ENCODE measurements at places on chromosomes 13 and 19. TPM values are rescaled to one million over a fixed set of nuclear protein-coding genes. Genes with fewer than 3 reads are reported as not detected.
A peak's percentile ranks its signal among the peaks of the same experiment; 100 is the strongest.

DNA sequence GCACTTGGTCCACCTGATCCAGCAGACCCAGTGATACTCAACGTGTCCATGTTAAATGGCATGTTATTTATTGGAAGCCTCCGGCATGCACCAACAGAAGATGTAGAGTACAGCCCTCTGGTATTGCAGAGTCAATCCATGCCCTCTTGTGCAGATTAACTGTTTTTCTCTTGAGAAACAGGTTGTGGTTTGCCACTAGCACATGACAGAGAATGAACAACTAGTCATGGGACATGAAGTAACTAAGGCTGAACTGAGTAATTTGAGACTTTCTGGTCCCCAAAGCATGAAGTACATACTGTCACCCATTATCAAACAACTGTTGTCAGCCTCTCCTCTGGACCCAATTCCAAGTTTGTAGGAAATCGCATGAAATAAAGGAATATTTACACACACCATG, 3.2 kb downstream of the ZNF562 start:
- no peak for DNase-seq

DNA sequence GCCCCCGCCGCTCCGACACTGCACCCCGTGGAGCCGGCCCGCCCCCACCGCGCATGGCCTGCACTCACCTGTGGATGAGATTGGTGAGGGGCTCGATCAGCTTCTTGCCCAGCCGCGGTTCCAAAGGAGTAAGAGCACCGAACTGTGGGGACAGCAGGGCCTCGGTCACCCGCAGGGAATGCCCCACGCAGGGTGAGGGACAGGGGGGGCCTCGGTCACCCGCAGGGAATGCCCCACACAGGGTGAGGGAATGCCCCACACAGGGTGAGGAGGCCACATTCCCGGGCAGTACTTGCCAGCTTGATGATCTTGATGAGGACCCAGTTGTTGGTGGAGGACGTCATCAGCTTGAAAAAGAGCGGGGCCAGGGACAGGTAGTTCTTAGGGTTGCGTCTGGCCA, 22.3 kb downstream of the AP3D1 start:
- DNase-seq: no peak

DNA sequence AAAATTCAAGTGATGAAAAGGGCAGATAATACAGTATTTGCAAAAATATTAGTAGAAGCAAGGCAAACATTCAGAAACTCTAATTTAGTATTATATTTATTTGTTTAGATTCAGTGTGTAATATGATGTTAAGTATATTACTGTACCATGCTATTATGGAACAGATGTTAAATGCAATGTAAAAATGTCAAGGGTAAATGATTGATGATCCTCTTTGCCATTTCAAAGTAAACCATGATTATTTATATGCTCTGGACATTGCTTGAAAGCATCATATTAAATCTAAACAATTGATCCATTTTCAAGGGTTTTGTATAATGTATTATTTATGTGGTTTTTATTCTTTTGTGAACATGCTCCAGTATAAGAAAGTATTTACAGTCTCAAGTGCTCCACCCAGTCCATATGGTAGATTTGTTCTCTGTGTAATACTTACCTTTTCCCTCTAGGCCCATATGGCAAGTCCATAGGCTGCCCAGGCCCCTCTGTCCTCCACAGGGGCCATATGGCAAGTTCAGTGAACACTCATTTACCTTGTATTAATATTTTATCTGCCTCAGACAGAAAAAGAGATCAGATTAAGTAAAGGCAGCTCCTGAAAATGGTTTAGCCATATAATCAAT, 353.5 kb downstream of the DACH1 start:
- DNase-seq: no peak

GRCh38 chr13:68099631-68100030, 869.5 kb upstream of the PCDH9 start:
- peak; percentile 77 for DNase-seq

DNA sequence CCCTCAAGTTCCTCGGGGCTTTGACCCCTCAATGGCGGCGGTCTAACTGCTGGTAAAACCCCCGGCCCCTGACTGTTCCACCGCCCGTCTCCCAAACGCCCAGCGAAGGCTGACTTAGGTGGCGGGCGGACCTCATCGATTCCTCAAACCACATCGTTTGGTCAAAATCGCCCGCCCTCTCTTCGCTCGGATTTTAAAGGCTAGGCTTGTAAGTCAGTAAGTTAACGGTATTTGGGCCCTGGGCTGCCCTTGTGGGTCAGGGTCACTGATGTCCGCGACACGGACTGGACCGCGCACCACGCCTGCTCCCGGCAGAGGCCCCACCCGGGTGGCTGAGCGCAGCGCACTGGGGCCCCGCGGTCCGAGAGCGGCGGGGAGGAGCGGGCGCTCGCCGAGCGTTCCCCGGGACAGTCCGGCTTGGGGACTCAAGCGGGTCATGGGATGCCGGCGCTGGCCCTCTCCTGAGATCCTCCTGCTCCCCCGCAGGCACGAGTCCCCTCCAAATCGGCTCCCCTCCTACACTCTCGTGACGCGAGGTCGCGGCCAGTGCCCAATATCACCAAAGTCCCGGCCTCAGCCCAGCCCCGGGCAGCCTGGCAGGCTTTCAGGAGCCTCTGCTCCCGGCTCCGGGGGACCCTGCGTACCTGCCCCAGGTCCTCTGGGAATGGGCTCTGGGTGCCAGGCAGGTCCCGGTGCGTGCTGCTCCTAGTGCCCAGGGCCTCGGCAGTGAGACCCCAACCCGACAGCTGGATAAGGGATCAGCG, 1.0 kb downstream of the FLT1 start:
- DNase-seq: no peak

- DNase-seq: peak; percentile 8
Measured at GRCh38 chr19:56309511-56310185, 5.0 kb downstream of the ZSCAN5A start.

GRCh38 chr19:6739883-6740588, 556 bp downstream of the TRIP10 start:
- no peak for DNase-seq

GRCh38 chr19:28023064-28023463, 1189.9 kb downstream of the UQCRFS1 start:
- peak; percentile 97 for DNase-seq

DNA sequence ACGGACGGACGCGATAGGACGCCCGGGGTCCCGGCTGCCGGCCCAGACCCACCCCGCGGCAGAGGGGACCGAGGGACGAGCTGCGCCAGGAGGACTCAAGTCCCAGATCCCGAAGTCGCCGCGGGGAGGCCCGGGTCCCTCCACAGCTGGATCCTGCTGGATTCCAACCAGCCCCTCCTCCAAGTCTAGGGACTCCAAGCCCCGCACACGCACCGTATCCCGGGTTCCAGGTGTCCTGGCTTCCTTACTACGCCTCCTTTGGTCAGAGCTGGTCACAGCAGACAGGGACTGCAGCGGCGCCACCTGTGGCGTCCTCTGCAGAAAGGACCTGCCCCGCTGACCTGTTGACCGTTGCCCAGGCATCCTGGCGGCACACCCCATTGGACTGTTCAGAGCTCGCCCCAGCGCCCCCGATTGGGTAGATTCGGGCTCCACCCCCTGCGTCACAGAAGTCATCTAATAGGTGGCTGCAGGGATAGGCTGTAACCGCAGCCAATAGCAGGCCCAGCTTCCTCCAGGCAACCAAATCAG, 29.0 kb upstream of the ZNF709 start:
- DNase-seq: no peak

- DNase-seq: no peak
Measured at GRCh38 chr13:113076681-113077401, 28.8 kb upstream of the F7 start.

DNA sequence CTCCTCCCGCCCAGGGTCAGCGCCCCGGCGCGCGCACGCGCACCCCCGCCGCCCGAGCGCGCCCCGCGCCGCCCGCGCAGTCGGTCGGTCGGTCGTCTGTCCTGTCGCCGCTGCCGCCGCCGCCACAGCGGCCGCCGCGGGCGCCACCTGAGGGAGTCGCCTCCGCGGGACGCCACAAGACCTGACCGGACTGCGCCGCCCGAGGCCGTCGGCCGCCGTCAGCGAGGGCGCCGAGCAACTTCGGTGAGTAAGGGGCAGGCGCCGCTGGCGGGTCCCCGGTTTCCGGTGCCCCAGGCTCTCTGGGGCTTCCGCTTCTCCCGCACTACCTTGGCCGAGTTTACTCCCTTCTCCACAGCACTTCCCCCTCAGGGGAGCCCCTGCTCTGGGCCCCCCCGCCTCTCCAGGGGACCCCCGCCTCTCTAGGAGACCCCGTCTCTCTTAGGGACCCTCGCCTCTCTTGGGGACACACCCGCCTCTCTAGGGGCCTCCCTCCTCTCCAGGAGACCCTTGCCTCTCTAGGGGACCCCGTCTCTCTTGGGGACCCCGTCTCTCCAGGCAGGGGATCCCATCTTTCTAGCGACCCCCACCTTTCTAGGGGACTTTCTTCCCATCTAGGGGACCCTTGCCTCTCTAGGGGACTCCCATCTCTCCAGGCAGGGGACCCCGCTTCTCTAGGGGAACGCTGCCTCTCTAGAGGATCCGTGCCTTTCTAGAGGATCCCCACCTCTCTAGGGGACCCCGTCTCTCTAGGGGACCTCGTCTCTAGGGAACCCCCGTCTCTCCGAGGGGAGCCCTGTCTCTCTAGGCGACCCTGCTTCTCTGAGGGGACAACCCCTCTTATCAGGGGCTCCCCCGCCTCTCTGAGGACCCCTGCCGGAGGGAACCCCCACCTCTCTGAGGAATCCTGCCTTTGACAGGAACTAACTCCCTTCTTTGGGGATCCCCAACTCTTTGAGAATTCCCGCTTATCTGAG, 19.3 kb upstream of the GATAD2A start:
- no peak for DNase-seq

GRCh38 chr13:49802426-49802825, 9.9 kb upstream of the KPNA3 start:
- no peak for DNase-seq

DNA sequence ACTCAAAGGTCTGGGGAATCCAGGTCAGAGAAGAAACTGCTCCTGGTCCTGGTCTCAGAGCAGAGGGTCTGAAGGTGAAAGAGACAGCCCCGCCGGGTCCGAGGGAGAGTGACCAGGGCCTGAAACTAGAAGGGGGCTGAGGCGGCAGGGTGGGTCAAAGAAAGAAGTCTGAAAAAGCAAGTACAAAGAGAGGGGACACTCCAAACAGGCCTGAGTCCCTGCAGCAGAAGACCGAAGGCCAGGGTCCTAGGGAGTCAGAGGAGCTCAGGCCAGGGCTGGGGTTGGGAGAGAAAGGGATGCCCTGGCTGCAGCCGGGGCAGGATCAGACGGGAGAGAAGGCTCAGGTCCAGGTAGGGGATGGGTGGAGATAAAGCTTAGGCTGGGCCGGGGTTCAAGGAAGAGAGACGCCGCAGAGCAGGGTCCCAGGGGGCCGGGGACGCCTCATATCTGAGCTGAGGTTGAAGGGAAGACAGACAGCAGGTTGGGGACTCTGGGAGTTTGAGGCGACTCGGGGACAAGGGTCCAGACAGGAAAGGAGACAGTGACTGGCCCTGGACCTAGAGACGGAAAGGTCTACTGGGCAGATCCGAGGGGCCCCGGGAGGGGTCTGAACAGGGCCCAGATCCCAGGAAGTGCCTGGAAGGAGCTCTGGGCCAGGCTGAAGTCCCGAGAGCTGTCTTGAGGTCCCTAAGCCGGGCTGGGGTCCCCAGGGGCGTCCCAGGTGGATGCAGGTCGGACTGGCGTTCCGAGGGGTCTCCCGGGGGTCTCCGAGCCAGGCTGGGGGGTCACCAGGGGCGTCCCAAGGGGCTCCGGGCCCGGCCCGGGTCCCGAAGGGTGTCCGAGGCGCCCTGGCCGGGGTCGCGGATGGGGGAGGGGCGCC, 795 bp downstream of the MLLT1 start:
- DNase-seq: no peak

PPM1N gene
- 2.8 TPM for total RNA-seq

DPF1 gene
- 0.50 TPM for total RNA-seq

BIVM gene
- 19.8 TPM for total RNA-seq
